ENCODE measurements at places on chromosomes 4 and X. TPM values are rescaled to one million over a fixed set of nuclear protein-coding genes. Genes with fewer than 3 reads are reported as not detected.

The CCNB3 gene
- 0.25 TPM for total RNA-seq

The XAGE2 gene
- not detected for total RNA-seq

The DACH2 gene
- total RNA-seq: not detected

GRCh38 chr4:52993771-52994170, 131.7 kb downstream of the RASL11B start:
- no peaks in the 10 kb centered on the region for H3K27me3 ChIP-seq
- H3K4me1 ChIP-seq: peaks cover 4% of the 10 kb centered on the region
- H3K27ac ChIP-seq: no peak overlapping the region
- H3K4me3 ChIP-seq: no peak overlapping the region
- no peak for DNase-seq

DNA sequence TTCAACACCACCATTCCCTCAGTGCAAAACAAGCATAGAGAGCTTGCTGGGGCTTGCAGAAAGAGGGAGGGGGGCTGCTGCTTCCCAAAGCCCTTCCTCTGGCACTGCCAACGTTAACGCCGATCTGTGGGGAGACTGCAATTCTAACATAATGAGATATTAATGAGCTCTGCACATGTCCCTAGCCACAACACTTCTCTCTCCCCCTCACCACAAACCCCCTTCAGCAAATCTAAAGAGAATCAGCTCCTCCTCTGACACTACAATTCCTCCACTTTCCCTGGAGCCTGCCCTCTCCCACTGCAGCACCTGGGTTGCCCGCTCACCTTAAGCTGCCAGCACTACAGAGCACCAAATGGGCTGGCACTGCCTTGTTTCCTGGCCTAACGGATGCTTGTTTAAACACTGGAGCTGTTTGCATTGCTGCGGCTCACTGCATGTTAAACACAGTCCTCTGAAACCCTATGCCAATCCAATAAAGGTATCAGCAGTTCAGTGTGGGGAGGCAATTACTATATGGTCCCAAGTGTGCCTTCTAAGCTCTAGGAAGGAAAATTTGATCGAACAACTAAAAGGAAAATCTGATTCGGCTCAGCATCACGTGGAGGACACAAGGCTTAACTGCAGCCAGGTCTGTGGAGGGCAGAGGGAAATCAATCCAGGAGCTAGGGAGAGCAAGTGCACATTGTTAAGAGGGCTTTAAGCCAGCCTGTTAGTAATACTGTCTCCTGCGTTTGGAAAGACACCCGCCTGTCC, 232.4 kb downstream of the MAML3 start:
- H3K27me3 ChIP-seq: no peaks in the 10 kb centered on the region
- H3K4me3 ChIP-seq: no peak overlapping the region
- no peaks in the 10 kb centered on the region for H3K4me1 ChIP-seq
- H3K27ac ChIP-seq: no peak overlapping the region
- DNase-seq: no peak
- no peaks in the 10 kb centered on the region for H3K36me3 ChIP-seq

- no peaks in the 10 kb centered on the region for H3K27me3 ChIP-seq
- H3K4me1 ChIP-seq: peaks cover 67% of the 10 kb centered on the region
- peak; percentile 45 for DNase-seq
These were observed 16.5 kb downstream of the TBC1D14 start for GRCh38 chr4:6926081-6926480.

- H3K4me3 ChIP-seq: no peak overlapping the region
- DNase-seq: no peak
- H3K36me3 ChIP-seq: no peaks in the 10 kb centered on the region
- H3K4me1 ChIP-seq: no peaks in the 10 kb centered on the region
- no peak overlapping the region for H3K27ac ChIP-seq
These were observed 94.2 kb downstream of the CXCL13 start for GRCh38 chr4:77699731-77700210.

DNA sequence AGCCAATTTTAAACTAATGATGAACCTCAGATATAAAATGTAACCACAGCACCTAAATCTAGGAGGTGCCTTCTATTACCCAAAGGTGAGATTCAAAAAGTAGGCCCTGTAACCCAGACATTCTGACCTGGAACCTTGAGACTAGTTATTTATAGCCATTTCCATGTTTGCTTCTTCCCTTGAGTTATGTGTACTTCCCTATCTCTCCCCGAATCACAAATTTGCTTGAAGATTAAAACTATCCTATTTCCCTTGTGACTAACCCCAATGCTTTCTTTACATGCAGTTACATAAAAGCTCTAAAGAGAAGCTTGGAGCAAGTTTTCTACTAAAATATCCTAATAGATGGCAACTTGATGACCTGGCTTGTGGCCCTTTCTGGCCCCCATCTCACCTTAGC, 32.6 kb upstream of the S100G start:
- no peaks in the 10 kb centered on the region for H3K27me3 ChIP-seq
- H3K27ac ChIP-seq: no peak overlapping the region
- H3K4me1 ChIP-seq: no peaks in the 10 kb centered on the region

DNA sequence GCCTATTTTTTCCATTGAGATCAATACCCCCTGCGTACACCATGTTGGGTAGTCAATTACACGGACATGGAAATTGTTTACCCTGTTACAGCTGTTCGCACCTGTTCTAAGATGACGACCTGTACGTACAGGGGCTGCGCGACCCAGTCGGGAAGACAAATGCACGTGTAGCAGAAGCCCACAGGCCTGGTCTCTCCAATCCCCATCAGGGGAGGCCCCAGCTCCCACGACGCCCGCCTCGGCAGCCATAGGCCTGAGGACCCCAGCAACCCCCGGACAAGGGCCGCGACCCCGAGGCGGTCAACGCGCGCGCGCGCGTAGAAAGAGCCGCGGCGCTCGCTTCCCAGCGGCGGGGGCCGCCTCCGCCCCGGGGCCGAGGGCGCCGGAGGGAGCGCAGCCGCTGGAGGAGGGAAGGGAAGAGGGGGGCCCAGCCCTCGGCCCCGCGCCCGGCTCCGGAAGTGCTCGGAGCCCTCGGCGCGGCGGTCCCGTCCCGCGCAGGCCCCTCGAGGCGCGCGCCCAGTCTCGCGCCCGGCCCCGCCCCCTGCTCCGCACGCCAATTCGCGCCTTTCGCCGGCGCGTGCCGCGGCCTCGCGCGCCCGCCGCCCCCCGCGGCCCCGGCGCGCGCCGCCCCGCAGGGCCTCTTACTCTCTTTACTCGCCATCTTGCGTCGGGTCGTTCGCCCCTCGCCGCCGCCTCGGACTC, 618 bp downstream of the RBBP7 start:
- no peaks in the 10 kb centered on the region for H3K27me3 ChIP-seq
- peak overlapping the region; percentile 98 for H3K27ac ChIP-seq
- H3K36me3 ChIP-seq: peaks cover 26% of the 10 kb centered on the region
- peaks cover 26% of the 10 kb centered on the region for H3K4me1 ChIP-seq
- DNase-seq: peak; percentile 59

DNA sequence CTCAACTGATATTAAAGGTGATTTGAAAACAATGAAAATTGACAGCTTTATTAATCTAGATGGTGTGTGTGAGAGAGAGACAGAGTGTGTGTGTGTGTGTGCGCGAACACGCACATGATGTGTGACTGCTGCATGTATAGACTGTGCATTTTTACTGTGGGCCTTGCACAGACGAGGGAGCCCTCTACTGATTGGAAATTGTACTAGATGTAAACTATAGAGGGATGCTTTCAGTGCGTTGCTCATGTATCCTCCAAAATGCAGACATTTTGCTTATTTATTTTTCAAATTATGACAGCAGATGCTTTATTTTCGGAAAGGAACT, 168.4 kb upstream of the GK2 start:
- no peaks in the 10 kb centered on the region for H3K4me1 ChIP-seq
- no peaks in the 10 kb centered on the region for H3K36me3 ChIP-seq
- no peak overlapping the region for H3K27ac ChIP-seq

DNA sequence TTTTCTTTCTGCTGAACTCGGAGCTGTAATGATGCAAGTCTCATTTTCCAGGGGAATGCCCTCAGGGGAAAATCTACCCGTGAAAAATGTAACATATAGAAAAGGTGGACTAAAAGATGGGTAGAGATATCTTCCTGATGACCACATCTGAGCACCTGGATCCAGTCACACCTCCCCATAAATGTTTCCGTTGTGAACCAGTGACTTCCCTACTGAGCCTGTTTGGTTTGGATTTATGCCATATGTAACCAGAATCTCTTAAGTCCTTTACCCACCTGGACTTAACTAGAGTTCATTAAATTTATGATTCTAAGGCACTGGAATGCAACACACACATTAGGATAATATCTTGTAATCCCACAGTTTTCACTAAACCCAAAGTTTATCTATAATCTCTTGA, 171.1 kb downstream of the ZNF330 start:
- no peaks in the 10 kb centered on the region for H3K27me3 ChIP-seq
- no peak overlapping the region for H3K27ac ChIP-seq
- H3K36me3 ChIP-seq: no peaks in the 10 kb centered on the region
- H3K4me1 ChIP-seq: no peaks in the 10 kb centered on the region
- DNase-seq: no peak

- DNase-seq: no peak
- no peaks in the 10 kb centered on the region for H3K4me1 ChIP-seq
- no peak overlapping the region for H3K27ac ChIP-seq
- no peak overlapping the region for H3K4me3 ChIP-seq
These were observed 66.6 kb downstream of the ING2 start for GRCh38 chr4:183571350-183571941.

DNA sequence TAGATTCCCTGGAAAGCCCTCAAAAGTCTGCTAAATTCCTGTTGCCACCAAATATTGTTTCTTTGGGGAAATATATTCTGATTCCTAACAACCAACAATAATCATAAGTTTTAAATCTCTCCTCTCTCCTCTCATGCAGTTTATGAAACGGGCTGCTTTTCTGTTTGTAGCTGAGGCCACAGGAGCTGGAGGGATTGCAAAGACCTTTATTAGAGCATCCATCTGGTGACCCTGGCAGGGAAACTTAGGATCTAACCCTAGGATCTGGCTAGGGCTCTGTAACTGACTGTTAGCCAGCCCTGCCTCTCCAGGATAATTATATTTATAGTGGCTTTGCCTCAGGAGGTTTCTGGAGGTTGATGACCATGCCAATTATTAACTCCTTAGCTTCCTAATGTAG, 56.9 kb downstream of the SMAD1 start:
- peaks cover 12% of the 10 kb centered on the region for H3K27me3 ChIP-seq
- no peak for DNase-seq
- H3K4me3 ChIP-seq: no peak overlapping the region
- no peaks in the 10 kb centered on the region for H3K36me3 ChIP-seq
- no peak overlapping the region for H3K27ac ChIP-seq

DNA sequence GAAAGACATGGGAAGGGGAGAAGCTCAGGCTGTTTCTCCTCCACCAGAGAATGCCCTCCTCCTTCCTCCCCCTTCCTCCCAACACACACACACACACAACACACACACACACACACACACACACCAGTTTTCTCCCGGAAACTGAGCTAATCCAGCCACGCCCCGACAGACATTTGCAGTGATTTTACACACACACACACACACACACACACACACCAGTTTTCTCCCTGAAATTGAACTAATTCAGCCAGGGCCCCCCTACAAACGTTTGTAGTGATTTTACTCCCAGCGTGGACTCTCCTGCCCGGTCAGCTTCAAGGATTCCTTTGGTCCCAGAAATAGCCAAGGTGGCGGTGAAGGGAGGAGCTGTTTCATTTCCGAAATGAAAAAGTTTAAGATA, 32.9 kb upstream of the STX18 start:
- H3K27ac ChIP-seq: no peak overlapping the region
- peak overlapping the region; percentile 61 for H3K4me3 ChIP-seq
- peaks cover 11% of the 10 kb centered on the region for H3K4me1 ChIP-seq
- H3K27me3 ChIP-seq: peaks cover 4% of the 10 kb centered on the region
- H3K36me3 ChIP-seq: peaks cover 13% of the 10 kb centered on the region

DNA sequence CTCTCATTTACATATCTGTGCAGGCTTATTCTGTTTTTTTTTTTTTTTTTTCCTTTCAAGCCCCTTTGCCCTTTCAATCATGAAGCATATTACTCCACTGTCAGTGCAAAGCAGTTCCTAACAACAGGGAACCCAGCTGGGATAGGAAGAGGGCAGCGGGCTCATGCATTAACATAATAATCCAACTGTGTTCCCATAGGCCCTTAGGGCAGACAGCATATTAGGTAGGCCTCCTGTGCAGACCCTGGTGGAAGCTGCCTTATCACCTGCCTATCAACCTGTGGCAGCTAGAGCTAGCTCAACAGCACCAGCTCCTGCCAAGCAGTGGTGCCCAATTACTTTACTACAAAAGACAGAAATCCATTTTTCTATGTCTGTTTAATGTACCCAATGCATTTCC, 49.3 kb downstream of the SLC10A7 start:
- H3K27me3 ChIP-seq: no peaks in the 10 kb centered on the region
- H3K27ac ChIP-seq: no peak overlapping the region
- DNase-seq: no peak
- no peaks in the 10 kb centered on the region for H3K4me1 ChIP-seq
- H3K36me3 ChIP-seq: peaks cover 2% of the 10 kb centered on the region
- no peak overlapping the region for H3K4me3 ChIP-seq

DNA sequence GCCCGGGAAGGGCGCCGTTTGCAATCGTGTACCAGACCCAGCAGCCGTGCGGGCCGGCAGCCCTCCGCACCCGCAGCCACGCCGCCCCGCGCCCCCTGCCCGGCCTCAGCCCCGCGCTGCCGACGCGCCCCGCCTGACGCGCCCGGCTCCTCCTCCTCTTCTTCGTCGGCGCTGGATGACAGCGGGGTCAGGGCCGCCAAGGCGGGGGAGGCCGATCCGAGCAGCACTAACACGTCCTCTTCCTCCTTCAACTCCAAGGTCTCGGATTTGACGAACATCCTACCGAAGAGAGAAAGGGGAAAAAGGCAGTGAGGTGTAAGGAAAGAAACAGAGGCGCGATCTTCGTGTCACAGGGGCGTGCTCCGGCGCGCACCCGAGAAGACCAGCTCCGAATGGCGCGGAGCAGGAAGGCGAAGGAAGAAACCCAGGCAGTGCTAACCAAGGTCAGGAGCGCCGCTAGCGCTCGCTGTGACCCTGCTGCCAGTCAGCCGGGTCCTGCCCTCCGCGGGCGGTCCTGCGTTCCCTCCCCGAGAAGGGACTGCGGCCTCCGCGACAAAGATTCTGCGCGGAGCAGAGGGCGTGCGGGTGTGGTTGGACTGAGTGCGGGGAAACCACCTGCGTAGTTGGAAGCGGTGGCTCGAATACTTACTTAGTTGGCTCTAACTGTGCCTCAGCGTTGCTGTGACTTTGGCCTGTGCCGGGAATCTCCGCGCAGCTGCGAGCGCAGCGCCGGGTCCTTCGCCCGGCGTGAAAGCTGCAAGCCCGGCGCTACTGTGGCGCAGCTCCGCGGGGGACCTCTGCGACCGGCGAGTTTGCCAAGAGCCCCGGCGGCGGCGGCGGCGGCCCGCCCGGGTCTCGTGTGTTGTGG, 548 bp downstream of the NEUROG2 start:
- H3K27me3 ChIP-seq: peaks cover 83% of the 10 kb centered on the region
- DNase-seq: peak; percentile 68
- H3K36me3 ChIP-seq: peaks cover 10% of the 10 kb centered on the region
- H3K4me3 ChIP-seq: peak overlapping the region; percentile 96
- H3K4me1 ChIP-seq: peaks cover 46% of the 10 kb centered on the region

DNA sequence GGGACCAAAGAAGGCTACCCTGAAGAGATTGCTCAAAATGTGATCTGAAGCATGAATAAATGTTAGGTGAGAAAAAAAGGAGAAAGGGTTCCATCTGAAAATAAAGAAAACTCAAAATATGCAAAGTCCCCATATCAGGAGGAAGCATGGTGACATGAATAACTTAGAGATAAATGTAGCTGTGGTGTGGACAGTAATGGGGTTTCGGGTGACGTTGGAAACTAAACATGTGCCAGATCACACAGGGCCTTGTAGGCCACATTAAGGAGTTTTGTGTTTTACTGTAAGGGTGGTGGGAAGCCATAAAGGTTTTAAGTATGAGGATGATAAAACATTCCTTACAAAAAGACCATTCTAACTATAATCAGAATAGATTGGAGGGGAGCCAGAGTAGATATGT, 40.3 kb upstream of the ACSL4 start:
- DNase-seq: no peak
- no peaks in the 10 kb centered on the region for H3K36me3 ChIP-seq
- H3K27me3 ChIP-seq: no peaks in the 10 kb centered on the region
- peaks cover 7% of the 10 kb centered on the region for H3K4me1 ChIP-seq
- no peak overlapping the region for H3K4me3 ChIP-seq
- H3K27ac ChIP-seq: no peak overlapping the region
